ENCODE measurements at places on chromosomes 11 and 22.

- no peak for DNase-seq
Observed at GRCh38 chr11:70483077-70483861, 84.9 kb downstream of the CTTN start.

GRCh38 chr11:123757976-123758375 lies 3.7 kb upstream of the OR6X1 start:
- no peak for DNase-seq

GRCh38 chr11:115676206-115676605 lies 172.0 kb upstream of the CADM1 start:
- DNase-seq = no peak

DNA sequence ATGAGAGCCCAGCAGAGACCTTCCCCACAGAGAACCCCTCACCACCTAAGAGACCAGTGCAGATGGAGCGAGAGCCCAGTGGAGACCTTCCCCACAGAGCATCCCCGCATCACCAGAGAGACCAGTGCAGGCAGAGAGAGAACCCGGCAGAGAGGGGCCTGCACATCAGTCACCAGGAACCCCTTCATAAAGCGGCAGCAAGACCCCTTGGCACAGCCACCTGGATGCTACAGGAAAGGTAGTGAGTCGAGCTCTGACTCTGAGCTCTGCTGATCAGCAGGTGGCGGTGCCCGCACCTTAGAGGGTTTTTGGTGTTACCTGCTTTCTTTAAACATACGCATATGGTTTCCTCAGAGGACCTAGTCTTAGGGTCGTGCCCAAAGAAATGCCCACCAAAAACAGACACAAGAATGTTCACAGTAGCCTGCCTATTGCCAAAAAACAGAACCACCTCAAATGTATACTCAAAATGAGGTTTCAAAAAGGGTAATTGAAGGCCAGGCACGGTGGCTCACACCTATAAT lies 678.7 kb downstream of the BRD1 start:
- DNase-seq = no peak

- no peak for DNase-seq
Observed at GRCh38 chr11:11414996-11415395, 61.9 kb upstream of the CSNK2A3 start.

DNA sequence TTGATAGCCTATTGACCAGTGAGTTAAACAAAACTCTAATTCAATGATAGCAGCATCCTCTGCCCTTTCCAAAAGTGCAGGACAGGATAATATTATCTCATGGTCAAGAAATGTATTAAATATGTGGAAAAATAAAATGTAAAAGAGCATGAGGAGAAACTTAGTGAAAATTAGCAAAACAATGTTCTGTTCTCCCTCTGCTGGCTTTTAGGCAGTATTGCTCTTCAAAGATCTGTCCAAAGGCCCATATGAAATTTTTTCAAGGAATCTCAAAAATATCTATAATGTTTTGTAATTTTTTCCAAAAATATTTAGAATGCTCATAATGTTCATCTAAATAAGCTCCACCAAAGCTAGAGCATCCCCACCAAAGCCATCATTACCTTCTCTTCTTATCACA lies 8.3 kb upstream of the ARL14EP start:
- no peak for DNase-seq

Measured in activated CD4-positive, alpha-beta T cell treated with anti-CD3 and anti-CD28 coated beads for 4 hours (primary cell).